ENCODE measurements at places on chromosomes 3 and 15. TPM values are rescaled to one million over a fixed set of nuclear protein-coding genes. Genes with fewer than 3 reads are reported as not detected.

GRCh38 chr15:67042551-67043142 is 22.8 kb upstream of the SMAD3 start:
- no peak for DNase-seq

- no peak for DNase-seq
Measured at GRCh38 chr3:155313300-155313699, 19.8 kb upstream of the STRIT1 start.

- DNase-seq, result no peak
Measured at GRCh38 chr3:192957441-192958021, 39.9 kb upstream of the MB21D2 start.

- no peak for DNase-seq
Measured at GRCh38 chr15:35958975-35959374, 413.0 kb upstream of the DPH6 start.

DNA sequence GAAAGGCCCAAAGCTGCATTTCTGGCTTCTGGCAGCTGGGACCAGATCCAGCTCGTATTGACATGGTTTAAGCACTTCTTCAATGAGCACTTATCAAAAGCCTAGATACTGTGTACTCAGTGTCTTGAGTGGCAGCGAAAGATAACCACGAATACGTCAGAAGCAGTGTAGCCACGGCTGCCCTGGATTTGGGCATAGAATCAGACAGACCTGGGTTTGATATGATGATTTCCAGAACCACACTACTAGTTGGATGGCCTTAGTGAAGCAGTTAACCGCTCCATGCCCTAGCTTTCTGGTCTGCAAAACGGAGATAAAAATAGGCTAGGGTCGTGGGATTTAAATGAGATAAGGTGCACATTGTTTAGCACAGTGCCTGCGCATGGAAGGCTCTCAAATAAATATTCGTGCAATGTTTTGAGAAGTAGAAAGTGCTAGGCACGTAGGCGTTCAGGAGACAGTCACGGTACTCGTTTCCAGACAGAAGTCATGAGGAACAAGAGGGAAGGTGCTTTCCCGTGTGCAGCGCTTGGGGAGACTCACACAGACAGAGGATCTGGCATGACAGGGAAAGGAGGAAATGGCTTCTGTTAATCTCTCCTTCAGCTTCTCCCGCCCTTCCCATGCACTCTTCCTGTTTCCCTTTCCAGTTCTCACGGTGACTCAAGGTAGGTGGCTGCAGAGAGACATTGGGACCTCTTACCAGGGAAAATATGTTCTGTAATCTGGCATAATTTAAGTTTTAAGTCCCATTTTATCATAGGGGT is 70.3 kb downstream of the CCNL1 start:
- DNase-seq, result no peak

- no peak for DNase-seq
Measured at GRCh38 chr15:62983956-62984355, 58.6 kb upstream of the TPM1 start.

TTC23 gene
- polyA plus RNA-seq, result 0.56 TPM

ARL6 gene
- 2.8 TPM for polyA plus RNA-seq

TNK2 gene
- 2.5 TPM for polyA plus RNA-seq

EXD1 gene
- polyA plus RNA-seq, result not detected

GHSR gene
- polyA plus RNA-seq, result not detected

CCK gene
- polyA plus RNA-seq, result not detected

FES gene
- not detected for polyA plus RNA-seq

All from CD4-positive, CD25-positive, alpha-beta regulatory T cell (primary cell).